ENCODE measurements at places on chromosomes 6 and 20.

DNA sequence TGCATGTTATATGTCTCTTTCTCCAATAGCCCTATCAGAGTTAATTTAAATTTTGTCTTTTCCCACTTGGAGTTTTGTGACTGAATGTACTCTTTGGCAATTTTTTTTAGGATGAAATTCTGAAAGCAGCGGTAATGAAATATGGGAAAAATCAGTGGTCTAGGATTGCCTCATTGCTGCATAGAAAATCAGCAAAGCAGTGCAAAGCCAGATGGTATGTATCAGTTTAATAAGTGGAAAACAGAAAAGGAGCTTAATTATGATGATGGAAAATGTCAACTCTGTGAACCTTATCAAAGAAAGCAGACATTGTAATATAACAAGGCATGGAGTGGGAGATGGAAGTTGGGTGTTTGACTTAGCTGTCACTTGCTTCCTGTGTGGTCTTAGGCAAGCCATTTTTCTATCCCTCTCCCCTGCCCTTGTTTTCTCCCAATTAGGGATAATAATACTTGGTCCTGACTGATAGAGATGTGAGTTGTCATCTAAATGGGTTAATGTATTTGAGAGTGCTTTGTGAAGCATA is 2.7 kb downstream of the CDC5L start:
- DNase-seq: no peak

- DNase-seq: no peak
These were observed 9.4 kb downstream of the OR12D1 start for GRCh38 chr6:29424168-29424567.

DNA sequence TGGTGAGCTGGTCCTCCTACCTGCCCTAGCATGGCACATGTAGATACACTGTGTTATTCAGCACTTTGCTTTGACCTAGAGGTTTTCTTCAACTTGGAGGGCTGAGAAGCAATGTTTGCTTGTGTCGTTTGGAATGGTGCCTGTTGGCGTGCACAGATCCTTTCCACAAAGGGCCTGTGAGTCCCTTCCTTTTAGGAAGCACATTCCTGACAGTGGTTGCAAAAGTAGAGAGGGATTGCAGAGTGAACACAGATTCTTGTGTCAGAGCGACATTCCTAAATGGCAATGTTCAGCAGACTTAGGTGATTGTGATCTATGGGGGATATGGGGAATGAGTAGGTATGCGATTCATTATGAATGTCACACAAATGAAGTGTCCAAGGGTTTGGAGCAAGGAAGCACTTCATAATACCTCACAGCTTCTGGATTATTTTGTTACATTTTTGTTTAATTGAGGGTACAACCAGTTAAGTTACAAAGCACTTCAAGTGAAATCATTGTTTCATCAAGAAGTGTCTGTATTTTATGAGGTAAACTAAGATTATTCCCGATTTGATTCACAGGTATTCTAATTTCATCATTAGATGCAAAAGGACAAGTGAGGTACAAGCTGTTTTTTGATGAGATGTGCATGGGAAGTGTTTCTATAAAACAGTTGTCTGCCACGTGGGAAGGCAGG is 713 bp upstream of the RNF144B start:
- no peak for DNase-seq

GRCh38 chr6:148855744-148856143 is 108.9 kb downstream of the UST start:
- no peak for DNase-seq

- DNase-seq: no peak
These were observed 2.2 kb downstream of the CCN2 start for GRCh38 chr6:131948692-131949619.

DNA sequence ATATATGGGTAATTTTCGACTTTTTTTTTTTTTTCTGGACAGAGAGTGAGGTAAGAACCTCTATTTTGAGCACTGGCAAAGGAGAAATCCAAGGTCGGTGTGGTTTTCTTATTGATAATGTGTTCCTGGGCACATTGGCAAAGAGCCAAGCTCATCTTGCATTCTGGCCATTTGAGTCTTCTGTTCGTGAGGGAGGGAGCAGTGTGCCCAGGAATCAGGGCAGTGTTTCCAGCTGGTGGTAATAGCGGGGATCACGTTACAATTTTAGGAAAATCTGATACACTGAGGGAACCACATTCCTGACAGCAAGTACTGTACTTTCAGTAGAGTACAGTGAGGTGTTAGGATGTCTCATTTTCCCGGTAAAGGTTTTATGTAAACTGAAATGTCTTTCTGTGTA is 442.3 kb upstream of the MAP3K7 start:
- no peak for DNase-seq

DNA sequence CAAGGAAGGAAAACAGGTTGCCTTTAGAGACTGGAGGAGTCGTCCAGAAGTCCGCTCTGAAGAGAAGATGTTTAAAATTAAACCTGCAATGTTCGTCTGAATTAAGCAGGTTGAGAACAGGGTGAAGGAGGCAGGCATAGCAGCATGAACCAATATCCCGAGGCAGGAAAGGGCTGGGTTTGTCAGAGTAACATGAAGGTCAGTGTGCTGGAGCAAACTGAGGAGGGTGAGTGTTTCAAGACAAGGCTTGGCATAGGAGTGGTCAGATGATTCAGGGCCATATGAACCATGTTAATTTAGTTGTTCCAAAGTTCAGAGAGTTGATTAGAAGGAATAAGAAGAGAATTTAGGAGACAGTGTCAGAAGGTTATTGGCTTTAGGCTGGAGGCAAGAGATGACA is 93.3 kb downstream of the UTRN start:
- no peak for DNase-seq

GRCh38 chr6:101582792-101583191 is 189.3 kb downstream of the GRIK2 start:
- no peak for DNase-seq

DNA sequence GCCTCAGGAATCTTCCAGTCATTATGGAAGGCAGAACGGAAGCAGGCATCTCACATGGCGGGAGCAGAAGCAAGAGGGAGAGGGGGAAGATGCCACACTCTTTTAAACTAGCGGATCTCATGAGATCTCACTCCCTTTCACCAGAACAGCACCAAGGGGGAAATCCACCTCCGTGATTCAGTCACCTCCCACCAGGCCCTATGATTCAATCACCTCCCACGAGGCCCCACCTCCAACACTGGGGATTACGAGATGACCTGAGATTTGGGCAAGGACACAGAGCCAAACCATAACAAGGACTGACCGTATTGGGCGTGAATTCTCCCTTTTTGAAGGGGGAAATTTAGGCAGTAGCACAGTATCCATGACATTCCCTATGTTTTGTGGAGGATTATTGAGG is 88.8 kb downstream of the TMEM170B start:
- DNase-seq: no peak

- DNase-seq: no peak
These were observed 311.7 kb downstream of the HIVEP2 start for GRCh38 chr6:142633317-142633716.

- DNase-seq: no peak
These were observed 902 bp downstream of the SAMHD1 start for GRCh38 chr20:36950414-36951197.

- DNase-seq: no peak
These were observed 459.5 kb downstream of the DHX35 start for GRCh38 chr20:39421571-39422105.

DNA sequence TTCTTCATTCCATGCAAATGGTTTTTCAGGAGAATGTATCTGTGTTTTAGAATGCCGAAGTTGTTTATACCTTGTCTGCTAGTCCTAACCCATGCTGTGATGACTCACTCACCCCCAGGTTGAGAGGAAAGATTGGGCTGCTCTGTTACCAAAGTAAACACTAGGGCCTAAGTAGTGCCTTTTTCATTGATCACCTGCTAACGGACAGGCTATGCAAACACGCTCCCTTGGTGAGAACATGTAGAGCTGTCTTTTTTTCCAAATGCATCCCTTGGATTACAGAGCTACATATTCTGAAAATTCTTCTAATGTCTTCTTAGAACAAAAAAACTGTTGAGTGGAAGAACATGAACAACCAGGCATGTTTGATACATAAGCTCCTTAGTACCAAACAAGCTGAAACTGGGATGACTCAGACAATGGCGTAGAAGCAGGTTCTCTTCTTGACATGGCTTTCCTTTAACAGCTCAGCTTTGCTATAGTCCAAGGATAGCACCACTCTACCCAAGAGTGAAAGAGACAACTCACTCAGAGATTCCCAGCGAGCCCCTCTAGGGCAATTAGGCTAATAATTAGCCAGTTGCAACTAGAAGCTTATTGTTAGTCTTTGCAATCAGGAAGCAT is 20.5 kb downstream of the PERP start:
- peak; percentile 76 for DNase-seq

DNA sequence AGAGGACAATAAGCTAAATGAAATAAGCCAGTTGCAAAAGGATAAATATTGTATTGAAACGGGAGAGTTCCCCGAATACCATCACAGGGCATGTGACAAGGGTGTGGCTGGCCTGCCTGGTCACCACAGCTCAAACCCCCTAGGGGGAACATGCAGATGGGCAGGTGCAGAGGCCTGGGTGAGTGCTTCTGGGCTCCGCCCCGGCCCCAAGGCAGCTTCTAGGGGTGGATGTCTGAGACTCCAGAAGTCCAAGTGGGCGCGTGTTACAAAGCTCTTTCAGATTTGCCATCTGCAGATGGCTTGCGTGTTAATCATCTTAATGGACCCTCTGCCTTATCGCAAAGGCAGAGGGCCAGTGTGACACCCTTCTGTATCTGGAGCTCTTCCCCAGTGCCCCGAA is 559.2 kb upstream of the IMPG1 start:
- DNase-seq: no peak

- DNase-seq: peak; percentile 3
These were observed 67.8 kb upstream of the RALGAPA2 start for GRCh38 chr20:20780127-20780824.

DNA sequence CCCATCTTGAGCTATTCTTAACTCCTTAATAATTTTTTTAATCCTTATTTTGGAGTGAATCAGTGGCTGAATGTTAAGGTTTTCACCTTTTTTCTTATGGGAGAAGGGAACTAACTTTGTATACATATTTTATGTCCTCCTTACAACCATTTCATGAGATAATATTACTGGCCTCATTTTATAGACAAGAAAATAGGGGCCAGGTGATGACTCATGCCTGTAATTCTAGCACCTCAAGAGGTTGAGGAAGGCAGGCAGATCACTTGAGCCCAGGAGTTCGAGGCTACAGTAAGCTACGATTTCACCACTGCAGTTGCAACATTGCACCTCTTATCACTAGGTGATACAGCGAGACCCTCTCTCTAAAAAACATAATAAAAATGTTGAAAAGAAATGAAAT is 128.7 kb downstream of the TMEM242 start:
- no peak for DNase-seq

DNA sequence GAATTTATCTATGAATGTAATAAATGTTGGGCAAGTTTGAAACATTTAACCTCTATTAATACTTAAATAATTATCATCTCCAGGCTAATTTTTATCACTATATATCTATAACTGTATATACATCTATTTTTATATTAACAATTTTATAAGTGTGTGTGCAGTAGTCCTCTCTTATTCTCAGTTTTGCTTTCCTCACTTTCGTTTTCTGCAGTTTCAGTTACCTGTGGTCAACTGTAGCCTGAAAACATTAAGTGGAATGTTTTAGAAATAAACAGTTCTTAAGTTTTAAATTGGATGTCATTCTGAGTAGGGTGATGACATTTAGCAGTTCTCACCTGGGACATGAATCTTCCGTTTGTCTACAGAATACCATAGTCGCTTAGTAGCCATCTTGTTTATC is 379.4 kb upstream of the MAN1A1 start:
- DNase-seq: no peak

- DNase-seq: no peak
These were observed 91.2 kb downstream of the PREX1 start for GRCh38 chr20:48736636-48737035.

- DNase-seq: no peak
These were observed 108.8 kb downstream of the PREX1 start for GRCh38 chr20:48718786-48719578.

- DNase-seq: no peak
These were observed 42.6 kb upstream of the HMGN3 start for GRCh38 chr6:79277109-79277508.

GRCh38 chr6:1363729-1364572 is 25.4 kb upstream of the FOXF2 start:
- no peak for DNase-seq

- peak; percentile 76 for DNase-seq
These were observed 80.9 kb upstream of the TAB2 start for GRCh38 chr6:149236589-149236988.

- DNase-seq: no peak
These were observed 16.7 kb downstream of the BMP7 start for GRCh38 chr20:57249772-57250171.
